Amniotic stem cell (primary cell): ENCODE measurements at places on chromosomes 13 and 19.

DNA sequence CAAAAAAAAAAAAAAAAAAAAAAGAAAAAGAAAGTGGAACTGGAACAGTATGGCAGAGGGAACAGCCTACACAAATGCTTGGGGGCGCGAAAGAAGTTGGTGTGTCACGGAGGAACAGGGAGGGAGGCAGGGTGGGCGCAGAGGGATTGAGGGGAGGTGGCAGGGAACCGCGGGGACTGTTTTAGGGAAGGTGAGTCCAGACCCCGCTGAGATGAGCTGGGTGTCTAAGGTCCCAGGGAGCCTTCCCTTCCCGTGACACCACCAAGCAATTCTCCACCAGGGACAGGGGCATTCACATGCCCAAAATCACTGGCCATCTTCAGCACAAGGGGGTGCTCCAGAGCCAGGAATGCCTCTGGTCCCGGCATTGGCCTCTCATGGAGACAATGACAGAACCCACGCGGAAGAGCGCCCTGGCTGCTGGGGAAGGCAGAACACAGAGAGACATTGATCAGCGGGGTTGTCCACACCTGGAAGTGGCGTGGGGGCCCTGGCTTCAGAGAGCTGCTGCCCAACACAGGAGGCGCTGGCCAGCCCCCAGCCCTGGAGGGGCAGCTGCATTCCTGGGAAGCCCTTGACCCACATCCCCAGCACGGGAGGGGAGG lies 6.9 kb downstream of the PEAK3 start:
- no peak for DNase-seq

- no peak for DNase-seq
Measured at GRCh38 chr19:57351867-57352266, 796 bp downstream of the ZNF304 start.

DNA sequence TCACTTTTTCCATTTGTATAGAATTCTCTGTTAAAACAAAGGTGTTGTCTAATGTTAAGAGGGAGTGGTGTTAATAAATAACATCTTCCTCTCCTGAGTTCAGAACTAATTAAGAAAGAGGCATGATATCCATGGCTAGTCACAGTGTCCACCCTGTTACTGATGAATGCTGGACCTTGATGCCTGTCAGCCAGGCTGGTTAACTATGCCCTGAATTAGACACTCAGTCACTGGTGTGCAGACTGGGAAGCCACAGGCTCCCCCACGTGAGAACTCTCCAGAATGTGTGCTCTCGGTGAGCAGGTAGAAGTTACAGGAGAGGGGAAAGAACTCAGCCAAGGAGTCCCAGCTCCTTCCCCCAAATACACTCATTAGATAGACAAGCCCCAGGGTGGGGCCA lies 56.1 kb upstream of the RNF113B start:
- no peak for DNase-seq

GRCh38 chr13:110307767-110308655 lies 927 bp downstream of the COL4A2 start:
- no peak for DNase-seq

- no peak for DNase-seq
Measured at GRCh38 chr19:46992699-46993535, 26.7 kb upstream of the NPAS1 start.

DNA sequence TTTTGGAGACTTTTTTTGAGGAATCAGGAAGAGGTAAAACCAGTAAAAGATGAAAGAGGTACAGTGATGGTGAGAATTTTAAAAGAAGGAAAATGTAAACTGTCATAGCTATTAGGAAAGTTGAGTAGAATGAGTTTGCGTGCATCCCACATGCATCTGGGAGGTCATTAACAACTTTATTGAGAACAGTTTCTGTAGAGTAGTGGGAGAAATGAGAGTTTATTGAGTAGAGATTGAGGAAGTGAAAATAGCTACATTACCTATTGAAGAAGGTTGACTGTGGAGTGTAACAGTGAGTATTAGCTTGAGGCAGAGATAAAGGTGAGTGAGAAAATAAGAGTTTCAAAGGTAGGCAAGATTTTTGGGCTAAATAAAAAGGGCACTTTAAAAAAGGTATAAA lies 38.7 kb downstream of the BRCA2 start:
- DNase-seq = no peak

DNA sequence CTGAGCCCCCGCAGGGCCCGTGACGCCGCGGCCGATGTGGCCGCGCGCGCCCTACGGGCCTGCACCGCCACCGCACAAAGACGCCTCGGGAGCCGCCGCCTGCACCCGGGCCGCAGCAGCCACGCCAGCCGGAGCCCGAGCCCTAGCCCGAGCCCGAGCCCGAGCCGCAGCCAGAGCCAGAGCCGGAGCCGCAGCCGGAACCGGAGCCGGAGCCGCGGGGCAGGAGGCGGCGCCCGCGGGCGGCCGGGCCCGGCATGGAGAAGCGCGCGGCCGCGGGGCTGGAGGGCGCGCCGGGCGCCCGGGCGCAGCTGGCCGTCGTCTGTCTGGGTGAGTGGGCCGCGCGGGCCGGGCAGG lies 379 bp downstream of the LRP3 start:
- DNase-seq = no peak

- no peak for DNase-seq
Measured at GRCh38 chr13:32496599-32497160, 41.9 kb downstream of the N4BP2L2 start.

DNA sequence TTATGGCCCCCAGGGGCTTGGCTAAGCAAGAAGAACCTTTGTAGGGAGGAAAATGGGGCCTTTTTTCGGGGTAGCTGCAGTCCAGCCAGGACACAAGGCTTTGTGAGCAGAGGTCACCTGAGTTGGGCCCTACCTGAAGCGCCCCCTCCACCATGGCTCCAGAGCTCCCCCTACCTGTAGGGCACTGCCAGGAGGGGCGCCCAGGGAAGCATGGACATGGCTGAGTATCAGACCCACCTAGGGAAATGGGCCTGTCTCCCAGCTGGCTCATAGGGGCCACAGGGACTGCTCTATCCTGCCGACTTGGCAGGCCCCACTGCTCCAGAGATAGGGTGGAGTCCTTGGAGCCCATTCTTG lies 9.0 kb upstream of the CEBPA start:
- no peak for DNase-seq

GRCh38 chr13:94177041-94177440 lies 302.4 kb downstream of the DCT start:
- no peak for DNase-seq

GRCh38 chr13:87128036-87128435 lies 543.1 kb upstream of the SLITRK5 start:
- no peak for DNase-seq

GRCh38 chr13:98959291-98959690 lies 18.6 kb downstream of the DOCK9 start:
- DNase-seq = no peak

DNA sequence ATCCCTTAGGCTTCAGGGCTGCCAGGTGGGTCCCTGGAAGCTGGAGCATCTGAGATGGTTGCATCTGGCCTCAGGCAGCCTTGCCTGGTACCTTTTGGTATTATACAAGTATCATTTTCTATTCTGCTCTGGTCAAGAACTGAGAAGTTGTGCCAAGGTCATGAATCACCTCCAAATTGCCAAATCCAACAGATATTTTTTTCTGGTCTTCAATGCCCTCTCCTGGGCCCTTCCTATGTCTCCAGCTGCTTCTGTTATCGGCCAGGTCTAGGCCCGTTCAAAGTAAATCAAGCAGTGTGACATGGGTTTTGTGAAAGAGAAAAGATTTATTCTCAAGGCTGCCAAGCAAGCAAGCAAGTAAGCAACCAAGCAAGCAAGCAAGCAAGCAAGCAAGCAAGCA lies 271.1 kb upstream of the MAB21L1 start:
- no peak for DNase-seq

DNA sequence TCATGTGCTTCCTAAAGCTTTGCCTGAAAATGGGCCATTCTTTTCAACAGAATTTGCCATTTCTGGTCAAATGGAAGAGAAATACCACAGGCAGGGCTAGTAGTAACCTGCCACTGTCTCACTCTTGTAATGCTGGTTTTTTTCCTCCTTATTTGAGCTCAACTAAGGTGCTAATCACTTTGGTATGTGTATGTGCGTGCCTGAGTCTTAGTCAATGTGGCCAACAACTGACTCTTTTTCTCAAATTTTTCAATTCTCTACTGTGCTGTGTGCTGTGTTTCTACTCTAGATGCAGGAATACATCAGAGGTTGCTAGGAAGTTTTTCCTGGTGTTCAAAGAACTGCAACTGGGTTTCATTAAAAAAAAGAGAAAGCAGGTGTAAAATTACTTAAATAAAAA lies 870.2 kb downstream of the EFNB2 start:
- peak; percentile 19 for DNase-seq

- DNase-seq = peak; percentile 13
Measured at GRCh38 chr19:24054044-24054935, 32.7 kb upstream of the ZNF254 start.

GRCh38 chr13:50322006-50322405 lies 306.8 kb downstream of the KCNRG start:
- no peak for DNase-seq

DNA sequence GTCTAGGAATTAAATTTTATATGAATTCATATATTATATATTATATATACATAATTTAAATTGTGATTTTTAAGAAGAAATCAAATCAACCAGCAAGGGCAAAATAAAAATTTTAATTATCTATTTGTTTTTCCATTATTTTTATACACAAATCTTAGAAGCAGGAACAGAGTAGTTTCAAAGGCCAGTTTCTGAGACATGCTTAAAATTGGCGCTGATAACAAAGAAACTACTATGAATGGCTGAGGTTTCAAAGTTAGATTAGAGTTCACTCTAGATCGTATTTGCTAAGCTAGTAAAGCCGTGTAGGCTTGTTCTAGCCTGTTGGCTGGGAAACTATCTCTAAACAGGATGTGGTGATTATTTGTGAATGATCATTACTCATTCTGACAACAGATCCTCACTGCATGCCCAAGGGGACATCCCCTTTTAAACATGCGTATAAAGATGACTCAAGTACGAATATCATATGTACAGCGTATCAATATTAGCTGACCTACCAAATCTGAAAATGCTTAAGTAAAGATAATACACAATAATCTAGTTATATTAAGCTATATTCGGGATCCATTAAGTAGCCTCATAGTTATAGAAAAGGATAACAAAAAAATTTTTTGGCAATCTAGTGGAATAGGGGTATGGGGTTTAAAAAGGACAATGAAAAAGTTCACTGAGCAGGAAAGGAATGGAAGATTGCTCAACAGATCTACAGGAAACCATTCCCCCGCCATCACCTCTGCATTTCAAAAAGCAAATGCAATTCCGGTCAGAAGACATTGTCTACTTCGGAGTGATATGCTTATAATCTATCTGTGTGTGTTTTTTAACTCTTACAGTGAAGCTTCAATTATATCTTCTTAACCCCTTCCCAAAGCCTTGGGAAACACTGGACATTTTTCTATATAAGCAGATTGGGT lies 150.1 kb downstream of the SHISA2 start:
- DNase-seq = no peak

DNA sequence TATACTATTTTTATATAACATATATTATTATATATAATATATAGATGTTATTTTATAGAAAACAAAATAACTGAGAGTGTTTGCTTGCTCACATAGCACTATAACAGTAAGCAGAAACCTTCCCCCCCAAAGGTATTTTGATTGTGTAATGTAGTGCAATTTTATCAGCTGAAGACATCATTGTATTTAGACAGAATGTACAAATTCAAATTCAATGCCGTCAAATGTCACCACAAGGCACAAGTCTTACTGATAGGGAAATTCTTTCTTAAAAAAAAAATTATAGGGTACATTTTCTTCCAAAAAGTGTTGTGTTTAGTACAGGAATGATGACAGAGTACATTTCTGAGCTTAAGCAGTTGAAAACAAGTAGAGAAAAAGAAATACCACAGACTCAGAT lies 1147.1 kb upstream of the SPRY2 start:
- DNase-seq = no peak

- DNase-seq = no peak
Measured at GRCh38 chr19:4970558-4971423, 1.9 kb downstream of the KDM4B start.

- DNase-seq = peak; percentile 9
Measured at GRCh38 chr13:67619351-67619994, 389.3 kb upstream of the PCDH9 start.

DNA sequence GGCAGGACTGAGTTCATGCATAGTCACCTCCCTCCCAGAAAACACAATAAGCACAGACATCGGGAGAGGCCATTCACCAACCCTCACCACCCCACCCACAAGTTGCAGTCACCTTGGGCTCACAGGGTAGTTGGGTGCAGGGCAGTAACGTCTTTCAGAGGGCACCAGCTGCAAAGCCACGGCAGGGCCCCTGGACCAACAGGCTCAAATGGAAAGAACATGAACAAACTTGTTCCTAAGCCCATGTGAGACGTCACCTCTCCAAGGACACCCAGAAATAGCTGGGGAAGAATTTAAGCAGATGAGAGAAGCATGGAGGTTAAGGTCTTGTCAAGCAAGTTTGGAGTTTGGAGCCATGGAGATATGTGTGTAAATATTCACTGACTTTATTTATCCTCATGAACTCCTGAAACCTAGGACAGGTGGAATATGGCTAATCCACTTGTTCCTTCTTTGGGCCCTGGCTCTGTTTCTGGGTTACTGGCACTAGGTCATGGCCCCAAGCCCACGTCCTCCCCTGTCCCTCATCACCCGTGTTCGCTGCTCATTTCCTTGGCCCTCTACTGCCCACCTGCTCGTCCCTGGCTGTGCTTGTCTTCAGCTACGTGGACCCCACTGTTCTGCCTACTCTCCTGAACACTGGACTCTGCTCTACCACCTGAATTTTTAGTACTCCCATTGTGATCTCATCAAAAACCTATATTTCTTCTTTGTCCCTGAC lies 40.4 kb downstream of the SACS start:
- DNase-seq = no peak

- no peak for DNase-seq
Measured at GRCh38 chr19:29878973-29879654, 62.9 kb upstream of the URI1 start.

GRCh38 chr13:59208405-59209195 lies 955.1 kb downstream of the DIAPH3 start:
- no peak for DNase-seq

DNA sequence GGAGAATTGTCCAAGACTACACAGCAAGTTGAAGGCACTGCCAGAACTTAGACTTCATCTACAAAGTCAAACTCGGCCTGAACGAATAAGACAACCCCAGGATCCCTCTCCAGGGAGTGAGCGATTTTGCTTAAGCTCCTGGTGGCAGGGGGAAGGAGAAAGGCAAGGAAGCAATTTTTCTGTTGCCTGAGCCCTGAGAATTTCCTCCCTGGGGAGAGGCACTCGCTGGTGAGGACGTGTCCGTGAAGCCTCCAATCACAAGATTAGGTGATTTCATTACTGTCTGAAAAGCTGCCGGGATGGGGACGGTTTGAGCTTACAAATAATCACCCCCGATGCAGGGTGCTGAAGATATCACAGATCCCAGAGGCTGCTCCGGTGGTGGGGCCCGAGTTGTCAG lies 45.6 kb downstream of the TINCR start:
- DNase-seq = no peak

- no peak for DNase-seq
Measured at GRCh38 chr13:44974056-44974793, 15.0 kb downstream of the NUFIP1 start.

GRCh38 chr19:47094557-47095475 lies 18.8 kb downstream of the ZC3H4 start:
- no peak for DNase-seq

DNA sequence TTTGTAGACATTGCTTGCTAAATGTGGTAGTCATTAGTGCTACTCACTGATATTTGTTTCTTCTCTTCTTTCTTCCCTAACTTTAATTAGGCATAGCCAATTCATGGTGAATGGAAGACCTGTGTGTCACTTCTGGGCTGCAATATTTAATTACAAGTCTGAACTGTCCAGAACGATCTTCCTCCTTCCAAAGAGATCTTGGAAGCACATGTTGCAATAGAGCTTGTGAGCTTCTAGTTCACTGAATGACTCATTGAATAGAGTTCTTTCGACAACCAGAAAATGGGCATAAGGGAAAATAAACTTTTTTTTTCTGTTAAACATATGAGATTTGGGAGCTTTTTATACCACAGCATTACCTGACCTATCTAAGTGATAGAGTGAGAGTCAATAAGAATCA lies 1264.6 kb downstream of the PCDH9 start:
- peak; percentile 10 for DNase-seq
